Neural crest cell (in vitro differentiated cells): ENCODE measurements at places on chromosomes 3 and 15.

DNA sequence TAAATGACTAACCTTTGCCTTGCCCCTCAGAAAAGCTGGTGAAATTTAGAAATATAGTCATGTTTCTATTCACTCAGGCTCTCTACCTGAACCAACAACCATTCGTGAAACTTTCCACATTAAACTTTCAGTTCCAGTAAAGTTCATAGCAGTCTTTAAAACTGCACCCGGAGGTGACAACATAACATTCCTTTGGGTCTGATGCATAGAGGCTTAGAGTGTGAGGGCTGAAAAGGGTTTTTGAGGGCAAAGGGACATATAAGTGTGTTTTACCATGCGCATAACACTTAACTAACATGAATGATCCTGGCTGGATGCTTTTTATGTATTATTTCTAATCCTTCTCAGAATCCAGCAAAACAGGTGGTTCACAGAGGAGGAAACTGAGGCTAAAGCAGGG is 471.7 kb upstream of the MCTP2 start:
- no peak for DNase-seq
- no peak overlapping the region for H3K4me3 ChIP-seq
- peaks cover 5% of the 10 kb centered on the region for H3K27me3 ChIP-seq
- H3K27ac ChIP-seq: no peak overlapping the region

GRCh38 chr15:72809329-72809728 is 25.8 kb upstream of the ADPGK start:
- no peaks in the 10 kb centered on the region for H3K4me1 ChIP-seq
- H3K27ac ChIP-seq: no peak overlapping the region
- DNase-seq: no peak
- no peak overlapping the region for H3K4me3 ChIP-seq
- H3K36me3 ChIP-seq: no peaks in the 10 kb centered on the region

DNA sequence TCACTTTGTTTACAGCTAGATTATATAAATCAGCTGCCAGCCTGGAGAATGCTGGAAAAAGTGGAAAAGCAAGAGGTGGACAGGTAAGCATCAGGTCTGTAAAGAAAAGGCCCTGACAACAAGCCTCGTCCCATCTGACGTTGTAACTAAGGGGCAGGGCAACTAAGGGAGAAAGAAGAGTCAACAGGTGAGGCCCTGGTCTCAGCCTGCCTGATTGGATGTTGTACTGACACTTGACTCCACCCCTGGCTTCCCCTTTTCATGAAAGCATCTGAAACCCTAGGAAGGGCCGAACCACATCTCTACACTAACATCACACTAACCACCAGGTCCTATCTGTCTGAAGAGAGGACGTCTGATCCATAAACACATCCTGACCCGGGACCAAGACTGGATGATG is 357.6 kb upstream of the CFAP20DC start:
- no peak overlapping the region for H3K4me3 ChIP-seq
- peaks cover 2% of the 10 kb centered on the region for H3K27me3 ChIP-seq
- no peaks in the 10 kb centered on the region for H3K36me3 ChIP-seq
- no peak for DNase-seq
- peaks cover 19% of the 10 kb centered on the region for H3K4me1 ChIP-seq
- H3K27ac ChIP-seq: no peak overlapping the region

GRCh38 chr15:75884041-75884440 is 19.6 kb upstream of the FBXO22 start:
- no peaks in the 10 kb centered on the region for H3K27me3 ChIP-seq
- no peaks in the 10 kb centered on the region for H3K4me1 ChIP-seq
- DNase-seq: no peak
- no peak overlapping the region for H3K27ac ChIP-seq

DNA sequence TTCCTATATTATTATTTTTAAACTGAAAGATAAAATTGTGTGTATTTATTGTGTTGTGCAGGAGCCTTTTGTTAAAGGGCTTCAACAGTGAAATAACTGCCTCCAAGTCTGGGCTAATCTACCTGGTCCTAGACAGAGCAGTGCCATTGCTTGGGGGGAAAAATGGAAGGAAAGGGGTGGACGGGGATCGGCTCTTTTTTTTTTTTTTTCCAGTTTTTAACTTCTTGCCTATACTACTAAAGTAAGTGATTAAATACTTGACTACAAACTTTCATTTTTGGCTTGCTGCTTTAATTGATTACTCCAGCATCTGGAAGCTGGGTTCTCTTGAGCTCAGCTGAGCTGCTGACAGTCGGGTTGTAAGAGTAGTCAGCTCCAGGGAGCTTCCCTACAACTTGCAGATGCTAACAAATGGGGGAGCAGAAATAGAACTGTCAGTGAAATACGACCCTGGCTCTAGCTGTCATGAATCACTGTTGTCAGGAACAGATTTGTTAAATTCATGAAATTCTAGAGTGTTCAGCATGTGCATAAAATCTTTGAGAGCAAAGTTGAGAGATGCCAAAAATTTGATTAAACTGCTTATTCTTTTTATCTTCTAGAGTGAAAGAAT is 276.7 kb downstream of the ROBO1 start:
- H3K27me3 ChIP-seq: no peaks in the 10 kb centered on the region
- no peak overlapping the region for H3K27ac ChIP-seq
- H3K36me3 ChIP-seq: no peaks in the 10 kb centered on the region

DNA sequence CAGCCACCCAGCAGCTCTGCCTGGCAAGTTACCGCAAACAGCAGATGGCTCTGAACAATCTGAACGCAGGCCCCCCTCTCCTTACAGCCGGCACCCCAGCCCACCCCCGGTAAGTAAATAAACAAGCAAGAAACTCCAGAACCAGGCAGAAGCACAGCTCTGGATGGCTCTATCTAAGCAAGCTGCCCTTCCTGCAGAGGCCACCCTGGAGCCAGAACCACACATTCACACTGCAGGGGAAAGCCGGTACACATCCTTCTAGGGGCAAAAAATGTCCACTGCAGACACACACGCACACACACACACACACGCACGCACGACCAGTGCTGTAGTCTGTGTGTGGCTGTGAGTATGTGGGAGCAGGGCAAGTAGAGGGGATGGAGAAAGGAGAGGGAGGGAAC is 63.9 kb downstream of the ADCY5 start:
- H3K4me1 ChIP-seq: peaks cover 32% of the 10 kb centered on the region
- H3K36me3 ChIP-seq: no peaks in the 10 kb centered on the region
- no peak for DNase-seq
- no peaks in the 10 kb centered on the region for H3K27me3 ChIP-seq
